ENCODE measurements at places on chromosomes 16 and 17.

DNA sequence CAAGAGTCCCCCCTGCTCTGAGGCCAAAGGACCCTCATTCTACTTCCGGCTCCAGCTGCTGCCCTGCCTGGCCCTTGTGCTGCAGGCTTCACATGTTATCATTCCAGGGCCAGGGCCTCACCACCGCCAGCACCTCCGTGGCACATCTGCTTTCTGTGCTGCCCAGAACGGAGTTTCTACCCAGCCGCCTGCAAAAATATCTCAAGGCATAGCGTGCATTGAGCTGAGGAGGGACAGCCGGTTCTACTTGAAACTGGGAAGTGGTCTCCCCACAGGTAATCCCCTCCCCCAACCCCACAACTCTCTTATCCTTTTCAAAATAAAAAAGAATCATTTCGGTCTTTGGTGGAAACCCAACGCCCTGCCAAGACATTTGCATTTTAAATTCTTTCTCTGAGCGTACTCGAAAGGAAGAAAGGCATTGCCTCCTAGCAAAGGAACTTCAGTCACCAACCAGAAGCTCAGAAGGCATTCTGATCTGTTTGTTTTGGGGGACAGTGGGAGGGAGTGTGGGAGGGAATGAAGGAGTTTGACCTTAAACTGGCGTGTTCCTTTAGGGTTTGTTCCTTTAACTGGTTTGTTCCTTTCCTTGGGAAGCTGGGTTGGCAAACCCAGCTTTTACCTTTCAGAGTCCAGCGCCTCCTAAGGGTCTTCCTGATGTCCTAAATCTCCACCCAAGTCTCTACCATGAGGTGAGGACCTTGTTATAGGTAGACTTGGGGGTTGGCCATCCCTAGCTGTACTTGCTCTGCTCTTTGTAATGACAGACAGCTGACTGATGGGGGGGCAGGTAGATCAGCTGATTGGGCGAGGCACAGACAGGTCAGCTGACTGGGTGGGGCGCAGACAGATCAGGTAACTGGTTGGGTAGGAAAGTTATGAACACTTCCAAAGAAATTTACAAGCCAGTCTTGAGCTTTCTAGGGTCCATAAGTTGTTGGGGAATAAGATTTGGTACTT, 33.4 kb upstream of the PIK3R6 start:
- no peak for DNase-seq

DNA sequence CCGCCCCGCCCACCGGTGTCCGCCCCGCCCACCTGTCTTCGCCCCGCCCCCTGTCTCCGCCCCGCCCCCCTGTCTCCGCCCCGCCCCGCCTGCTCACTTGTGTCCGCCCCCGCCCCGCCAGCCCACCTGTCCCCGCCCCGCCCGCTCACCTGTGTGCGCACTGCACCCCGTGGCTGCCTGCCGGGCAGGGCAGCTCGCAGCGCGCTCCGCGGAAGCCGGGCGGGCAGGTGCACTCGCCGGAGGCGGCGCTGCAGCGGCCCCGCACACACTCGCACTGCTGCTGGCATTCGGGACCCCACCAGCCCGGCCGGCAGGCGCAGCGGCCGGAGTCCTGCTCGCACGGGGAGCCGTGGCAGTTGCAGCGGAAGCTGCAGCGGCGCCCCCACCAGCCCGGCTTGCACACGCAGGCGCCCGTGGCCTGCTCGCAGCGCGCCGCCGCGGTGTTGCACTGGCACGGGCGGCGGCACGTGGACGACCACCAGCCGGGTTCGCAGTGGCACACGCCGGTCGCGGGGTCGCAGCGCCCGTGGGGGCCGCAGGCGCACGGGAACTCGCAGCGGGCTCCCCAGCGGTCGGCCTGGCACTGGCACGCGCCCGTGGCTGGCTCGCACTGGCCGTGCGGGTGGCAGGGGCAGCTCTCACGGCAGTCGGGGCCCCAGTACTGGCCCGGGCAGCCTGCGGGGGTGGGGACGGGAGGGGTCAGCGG, 2.1 kb downstream of the SCARF1 start:
- DNase-seq: peak; percentile 94

DNA sequence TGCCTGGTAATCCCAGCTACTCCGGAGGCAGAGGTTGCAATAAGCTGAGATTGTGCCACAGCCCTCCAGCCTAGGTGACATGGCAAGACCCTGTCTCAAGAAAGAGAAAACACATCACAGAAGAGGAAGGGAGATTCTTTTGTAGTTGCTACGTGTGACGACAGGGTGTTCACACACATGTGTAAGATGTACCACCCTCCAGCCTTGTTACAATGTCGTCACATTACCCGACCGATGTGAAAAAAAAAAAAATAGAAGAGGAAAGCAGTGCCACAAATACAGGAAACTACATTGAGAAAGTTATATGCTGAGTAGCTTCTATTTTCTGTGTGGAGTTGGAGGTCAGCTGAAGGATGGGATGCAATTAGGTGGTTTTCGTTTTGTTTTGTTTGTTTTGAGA, 56.0 kb downstream of the CLUH start:
- DNase-seq: no peak

- DNase-seq: peak; percentile 58
Observed at GRCh38 chr17:44758414-44759085, at the start of gene ADAM11. ADAM11 (plus strand) TSS chr17:44758988; CDS start chr17:44759200, 212 bp downstream.

DNA sequence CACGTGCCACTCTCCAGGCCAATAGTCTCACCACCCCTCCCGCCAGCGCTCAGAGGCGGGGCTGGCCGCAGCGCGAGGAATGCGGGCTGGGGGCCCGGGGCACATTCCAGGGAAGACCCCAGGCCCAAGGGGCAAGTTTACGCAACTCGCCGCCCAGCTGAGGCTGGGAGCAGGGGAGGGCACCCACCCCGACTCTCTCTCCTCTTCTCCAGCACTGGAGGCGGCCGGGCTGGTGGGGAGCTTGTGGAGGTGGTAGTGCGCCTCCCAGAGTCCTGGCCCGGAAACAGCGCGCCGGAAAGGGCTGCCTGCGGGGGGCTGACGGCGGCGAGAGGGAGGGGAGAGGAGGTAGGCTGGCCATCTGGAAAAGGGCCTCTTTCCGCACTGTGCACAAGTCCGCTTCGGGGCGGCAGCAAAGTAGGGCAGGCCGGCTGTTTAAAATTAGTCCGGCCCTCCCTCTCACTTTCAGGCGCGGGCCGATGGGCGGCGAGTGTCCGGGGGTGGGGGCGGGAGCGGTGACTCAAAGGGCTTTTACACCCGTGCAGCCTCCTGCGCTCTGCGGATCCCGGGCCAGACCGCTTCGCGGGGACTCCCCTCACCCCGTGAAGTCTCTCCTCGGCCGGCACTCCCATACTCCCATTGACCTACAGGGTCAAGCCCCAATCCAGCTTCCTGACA, 1.1 kb downstream of the FHOD1 start:
- peak; percentile 89 for DNase-seq

- DNase-seq: no peak
Observed at GRCh38 chr17:75839942-75840798, 4.0 kb downstream of the UNC13D start.

- DNase-seq: no peak
Observed at GRCh38 chr16:75921281-75921680, 195.0 kb upstream of the CPHXL start.

DNA sequence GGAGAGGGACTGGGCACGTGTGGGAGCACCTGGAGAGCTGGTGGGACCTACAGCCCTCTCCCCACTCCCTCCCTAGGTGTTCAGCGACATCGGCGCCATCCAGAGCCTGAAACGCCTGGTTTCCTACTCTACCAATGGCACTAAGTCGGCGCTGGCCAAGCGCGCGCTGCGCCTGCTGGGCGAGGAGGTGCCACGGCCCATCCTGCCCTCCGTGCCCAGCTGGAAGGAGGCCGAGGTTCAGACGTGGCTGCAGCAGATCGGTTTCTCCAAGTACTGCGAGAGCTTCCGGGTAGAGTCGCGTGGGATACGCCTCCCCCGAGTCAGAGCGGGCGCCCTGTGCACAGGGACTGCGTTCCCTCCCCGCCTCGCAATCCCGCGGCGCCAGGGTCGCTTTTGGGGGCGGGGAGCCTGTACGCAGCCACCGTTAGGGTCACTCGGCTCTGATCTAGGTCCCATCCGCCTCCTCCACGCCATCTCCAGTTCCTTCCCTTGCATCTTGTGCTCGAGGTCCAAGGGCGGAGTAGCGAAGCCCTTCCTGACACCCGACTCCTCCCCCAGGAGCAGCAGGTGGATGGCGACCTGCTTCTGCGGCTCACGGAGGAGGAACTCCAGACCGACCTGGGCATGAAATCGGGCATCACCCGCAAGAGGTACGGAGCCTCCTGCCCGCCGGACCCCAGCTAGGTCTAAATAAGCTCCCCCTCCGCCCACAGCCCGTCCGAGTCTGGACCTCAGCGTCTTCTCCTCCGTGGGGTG, 13.0 kb downstream of the SARM1 start:
- DNase-seq: peak; percentile 91

DNA sequence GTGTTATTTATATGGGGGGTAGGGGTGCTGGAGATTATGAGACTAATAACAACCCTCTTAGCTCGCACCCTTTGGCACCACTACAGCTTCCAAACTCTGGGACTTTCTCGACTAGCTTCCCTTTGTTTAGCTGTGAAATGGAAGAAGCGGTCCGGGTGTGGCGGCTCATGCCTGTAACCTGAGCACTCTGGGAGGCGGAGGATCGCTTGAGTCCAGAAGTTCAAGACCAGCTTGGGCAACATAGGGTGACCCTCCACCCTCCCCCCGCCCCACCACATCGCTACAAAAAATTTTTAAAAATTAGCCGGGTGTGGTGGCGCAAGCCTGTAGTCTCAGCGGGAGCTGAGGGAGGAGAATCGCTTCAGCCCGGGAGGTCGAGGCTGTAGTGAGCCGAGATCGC, 814 bp upstream of the CDH3 start:
- DNase-seq: peak; percentile 37

GRCh38 chr16:23146877-23147601, 2.2 kb downstream of the USP31 start:
- no peak for DNase-seq

- DNase-seq: no peak
Observed at GRCh38 chr16:73420676-73421075, 372.7 kb upstream of the ZFHX3 start.

GRCh38 chr16:86044241-86044671, 145.3 kb downstream of the IRF8 start:
- peak; percentile 18 for DNase-seq

GRCh38 chr17:47844227-47844626, 3.2 kb upstream of the SCRN2 start:
- DNase-seq: no peak

GRCh38 chr17:17790637-17791464, 45.9 kb downstream of the SREBF1 start:
- DNase-seq: no peak

- DNase-seq: no peak
Observed at GRCh38 chr17:12985431-12986293, 32.2 kb downstream of the ELAC2 start.

DNA sequence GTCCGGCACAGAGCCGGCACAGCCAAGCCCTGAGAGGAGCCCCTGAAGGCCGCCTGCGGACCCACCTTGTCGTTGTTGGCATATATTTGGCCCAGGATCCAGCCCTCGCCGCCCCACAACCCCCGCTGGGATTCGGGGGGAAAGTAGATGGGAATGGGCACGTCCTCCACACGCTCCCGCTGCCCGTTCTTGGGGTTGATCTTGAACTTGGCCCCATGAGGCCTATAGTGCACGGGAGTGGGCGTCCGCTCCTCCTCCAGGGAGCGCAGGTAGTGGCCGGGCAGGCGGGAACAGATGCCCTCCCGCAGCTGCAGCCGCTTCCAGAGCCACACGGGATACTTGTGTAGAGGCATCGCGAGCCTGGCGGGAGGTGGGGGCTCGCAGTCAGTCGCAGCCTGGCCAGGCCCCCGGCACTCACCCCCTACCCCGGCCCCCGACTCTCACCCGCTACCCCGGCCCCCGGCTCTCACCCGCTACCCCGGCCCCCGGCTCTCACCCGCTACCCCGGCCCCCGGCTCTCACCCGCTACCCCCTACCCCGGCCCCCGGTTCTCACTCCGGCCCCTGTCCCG, 387 bp downstream of the MRPL28 start:
- peak; percentile 44 for DNase-seq

DNA sequence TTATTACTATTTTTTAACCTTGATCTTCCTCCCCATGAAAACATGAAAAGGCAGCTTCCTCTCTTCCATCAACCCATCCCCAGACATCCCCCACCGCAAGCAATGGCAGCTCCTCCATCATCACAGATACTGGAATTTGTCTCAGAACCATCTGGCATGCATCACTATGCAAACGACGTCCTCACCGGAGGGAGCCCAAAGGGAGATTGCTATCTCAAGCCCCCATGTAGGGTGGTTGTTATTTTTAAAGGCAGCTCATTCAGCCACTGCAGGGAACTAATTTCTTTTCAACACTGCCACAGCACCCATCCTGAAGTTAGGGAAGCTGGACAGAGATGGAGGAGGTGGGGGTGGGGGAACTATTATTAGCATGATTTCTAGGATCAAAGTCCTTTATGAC, 222.5 kb downstream of the FOXL1 start:
- DNase-seq: no peak

- no peak for DNase-seq
Observed at GRCh38 chr17:27862840-27863239, 30.3 kb downstream of the LYRM9 start.

- no peak for DNase-seq
Observed at GRCh38 chr16:24635900-24636610, 93.4 kb upstream of the TNRC6A start.

- no peak for DNase-seq
Observed at GRCh38 chr16:67940446-67941089, 3.4 kb downstream of the LCAT start.

DNA sequence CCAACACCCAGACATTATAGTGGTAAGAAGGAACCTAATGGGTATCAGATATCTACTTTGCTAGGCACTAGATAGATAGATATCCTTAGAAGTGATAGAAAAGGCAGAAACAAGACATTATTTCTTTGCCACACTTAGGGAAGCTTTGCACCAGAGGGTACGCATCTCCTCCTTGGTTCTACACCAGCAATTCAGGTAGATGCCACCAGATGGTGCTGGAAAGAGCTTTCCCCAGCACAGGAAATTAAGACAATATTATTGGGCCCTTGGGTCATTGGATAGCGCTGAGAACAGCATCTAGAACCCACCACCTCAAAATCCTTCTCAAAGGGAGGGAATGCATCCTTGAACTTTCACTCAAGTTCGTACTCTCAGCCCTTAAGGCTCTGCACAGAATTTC, 173.8 kb upstream of the CCL2 start:
- DNase-seq: peak; percentile 3
